Activated CD8-positive, alpha-beta memory T cell treated with anti-CD3 and anti-CD28 coated beads, Interleukin-2, amount 10 ng/mL, durations not matched to agents 7 days and 5 days (primary cell): ENCODE measurements at places on chromosomes 16 and 17.

- no peak for DNase-seq
Measured at GRCh38 chr17:62975206-62975605, 9.2 kb downstream of the TANC2 start.

DNA sequence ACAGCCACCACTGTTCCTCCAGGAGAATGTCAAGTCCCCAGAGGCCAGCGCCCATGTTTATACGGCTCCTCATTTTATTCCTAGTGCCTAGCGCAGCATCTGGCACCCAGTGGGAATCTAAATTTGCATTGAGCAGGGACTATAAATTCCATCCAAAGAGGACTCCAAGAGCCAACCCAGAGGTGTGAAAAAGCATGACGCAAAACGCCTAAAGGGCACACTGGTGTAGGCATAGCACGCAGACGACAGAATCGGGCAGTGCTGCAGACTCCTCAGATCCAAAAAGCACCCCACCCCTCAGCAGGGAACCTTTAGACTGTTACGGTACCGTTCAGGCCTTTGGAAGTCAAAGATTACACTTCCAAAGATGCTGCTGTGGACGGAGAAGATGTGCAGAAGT is 19.5 kb downstream of the TEKT5 start:
- DNase-seq: no peak

DNA sequence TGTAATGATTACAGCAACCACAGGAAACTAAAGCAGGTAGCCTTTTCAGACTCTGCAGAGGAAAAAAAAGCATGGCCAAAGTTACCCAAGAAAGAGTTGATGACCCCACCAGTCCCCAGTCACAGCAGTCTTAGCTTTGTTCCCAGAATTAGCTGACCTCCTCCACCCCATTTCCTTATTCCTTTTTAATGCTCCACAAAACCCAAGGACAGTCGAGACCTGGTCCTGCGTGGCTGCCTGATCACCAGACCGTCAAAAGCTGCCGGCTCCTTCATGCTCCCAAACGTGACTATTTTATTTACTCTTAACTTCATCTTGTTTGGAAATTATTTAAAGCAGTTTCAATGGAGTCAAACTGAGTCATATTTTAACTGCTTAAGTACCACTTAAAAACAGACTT is 28.7 kb upstream of the MED9 start:
- DNase-seq: no peak

- no peak for DNase-seq
Measured at GRCh38 chr17:9817086-9817485, 4.8 kb downstream of the GSG1L2 start.

- DNase-seq: no peak
Measured at GRCh38 chr16:75271441-75272096, 20.1 kb upstream of the BCAR1 start.

DNA sequence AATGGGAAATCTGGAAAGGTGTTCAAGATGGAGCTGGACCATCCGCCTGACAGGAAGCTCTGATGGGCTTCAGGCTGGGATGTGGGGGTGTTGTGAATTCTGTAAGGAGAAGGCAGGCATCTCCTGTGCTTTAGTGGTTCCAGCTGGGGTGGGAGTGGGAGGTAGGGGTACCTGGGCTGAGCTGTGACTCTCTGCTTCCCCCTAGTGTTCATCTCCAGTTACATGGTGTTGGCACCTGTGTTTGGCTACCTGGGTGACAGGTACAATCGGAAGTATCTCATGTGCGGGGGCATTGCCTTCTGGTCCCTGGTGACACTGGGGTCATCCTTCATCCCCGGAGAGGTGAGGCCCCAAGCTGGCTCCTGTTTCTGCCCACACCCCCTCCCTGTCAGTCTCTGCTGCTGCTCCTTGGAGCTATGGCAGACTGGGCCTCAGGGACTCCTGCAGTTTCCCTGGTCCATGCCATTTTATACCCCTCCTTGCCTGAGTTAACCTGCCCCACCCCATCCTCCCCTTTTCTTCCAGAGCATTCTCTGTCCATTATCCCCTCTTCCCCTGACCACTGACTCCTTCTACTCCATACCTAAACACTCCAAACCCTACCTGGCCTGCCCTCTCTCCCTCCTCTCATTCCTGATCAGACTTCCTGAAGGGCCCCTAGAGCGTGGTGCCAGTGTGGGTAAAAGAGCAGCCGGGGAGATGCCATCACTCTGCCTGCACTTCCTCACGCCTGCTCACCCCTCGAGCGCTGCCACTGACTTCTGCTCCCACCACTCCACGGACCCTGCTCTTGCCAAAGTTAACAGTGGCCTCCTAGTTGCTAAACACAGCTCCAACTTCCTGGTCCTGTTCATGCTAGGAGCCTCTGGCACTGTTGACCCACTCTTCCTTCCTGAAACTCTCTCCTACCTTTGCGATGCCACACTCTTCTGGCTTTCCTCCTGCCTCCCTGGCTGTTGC is 3.4 kb downstream of the SPNS1 start:
- DNase-seq: no peak

DNA sequence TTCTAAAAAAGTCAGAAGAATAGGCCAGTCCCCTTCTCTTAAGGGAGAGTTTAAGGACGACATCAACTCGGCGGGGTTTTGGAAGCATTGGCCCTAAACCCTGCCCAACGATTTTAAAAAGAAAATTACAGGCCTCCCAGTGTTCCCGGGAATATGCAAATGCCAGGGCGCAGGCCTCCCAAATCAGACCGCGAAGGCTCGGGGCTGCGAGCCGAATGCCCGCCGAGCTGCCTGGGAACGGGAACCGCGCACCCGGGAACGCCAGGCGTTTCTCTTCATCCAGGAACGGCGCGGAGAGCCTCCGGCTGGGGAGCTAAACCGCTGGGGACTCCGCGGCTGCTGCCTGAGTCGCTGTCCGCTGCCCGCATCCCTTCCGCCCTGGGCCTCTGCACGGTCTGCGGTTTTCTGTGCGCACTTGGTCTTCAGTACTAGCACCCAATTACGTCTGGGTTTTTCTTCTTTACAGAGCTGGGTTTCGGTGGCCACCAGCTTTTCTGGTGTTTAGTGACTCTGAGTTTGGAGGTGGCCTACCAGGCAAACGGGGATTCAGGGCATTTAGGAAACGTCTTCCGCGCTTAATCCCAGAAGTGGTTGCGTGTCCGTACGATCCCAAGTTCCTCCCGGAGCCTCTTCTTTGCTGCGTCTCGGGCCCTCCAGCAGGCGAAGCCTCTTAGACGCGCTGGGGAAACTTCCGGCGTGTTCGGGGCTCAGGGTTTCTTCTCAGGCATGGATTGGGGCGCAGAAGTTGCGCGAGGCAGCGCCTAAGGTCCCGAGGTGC is 5.7 kb downstream of the IRX5 start:
- DNase-seq: no peak

DNA sequence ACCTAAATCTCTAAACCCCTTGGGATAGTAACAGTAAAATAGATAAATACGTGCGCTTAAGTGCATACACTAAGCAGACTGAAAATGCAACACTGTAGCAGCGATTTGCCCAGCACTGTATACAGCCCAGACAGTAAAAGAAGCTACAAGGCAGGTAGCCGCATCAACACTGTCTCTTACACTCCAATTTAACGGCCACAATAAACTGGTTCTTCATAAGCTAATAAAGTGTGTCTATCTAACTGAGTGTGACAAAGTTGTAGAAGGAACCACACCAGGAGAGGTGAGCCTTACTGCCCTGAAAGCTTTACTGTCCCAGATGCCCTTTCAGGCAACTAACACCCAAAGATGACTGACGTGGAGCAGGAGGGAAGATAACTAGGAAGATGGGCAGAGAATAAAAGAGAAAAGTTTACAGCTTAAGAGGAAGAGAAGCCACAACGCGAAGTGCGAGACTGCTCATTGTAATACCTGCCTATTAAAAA is 847 bp downstream of the ZDHHC7 start:
- DNase-seq: no peak
